Right atrium auricular region (tissue), 2 donors: ENCODE measurements at places on chromosomes 16 and 17.

DNA sequence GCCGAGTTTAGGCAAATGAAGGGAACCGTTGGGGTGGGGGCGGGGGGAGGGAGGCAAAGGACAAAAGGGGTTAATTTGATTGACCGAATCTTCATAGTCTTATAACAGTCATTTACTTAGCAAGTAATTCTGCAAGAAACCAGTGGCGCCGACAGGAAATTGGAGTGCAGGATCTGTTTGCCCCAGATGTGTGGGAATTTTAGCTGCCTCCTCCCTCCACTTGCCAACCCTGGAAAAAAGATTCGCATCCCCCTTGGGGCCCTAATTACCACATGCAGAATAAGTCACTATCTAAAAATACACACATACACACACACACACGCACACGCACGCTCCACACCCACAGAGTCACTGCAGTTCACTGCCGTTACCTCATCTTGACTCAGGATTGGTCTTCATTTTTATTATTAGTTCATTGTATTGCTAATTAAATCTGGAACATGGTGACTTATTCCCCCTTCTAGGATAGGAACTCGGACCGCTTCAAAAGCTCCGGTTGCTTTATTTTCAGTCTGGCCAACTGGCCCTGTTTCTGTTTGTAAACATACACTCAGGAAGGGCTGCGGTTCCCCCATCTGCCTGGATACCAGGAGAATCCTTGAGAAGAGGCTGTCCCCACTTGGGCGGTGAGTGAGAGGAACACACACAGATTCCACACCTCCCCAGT lies 241.6 kb upstream of the SALL1 start:
- no peaks in the 10 kb centered on the region for H3K36me3 ChIP-seq
- DNase-seq = no peak
- no peaks in the 10 kb centered on the region for H3K4me1 ChIP-seq
- H3K27ac ChIP-seq = no peak overlapping the region
- no peak overlapping the region for H3K4me3 ChIP-seq
- no peaks in the 10 kb centered on the region for H3K27me3 ChIP-seq

- no peaks in the 10 kb centered on the region for H3K36me3 ChIP-seq
- H3K27ac ChIP-seq = no peak overlapping the region
- H3K4me1 ChIP-seq = no peaks in the 10 kb centered on the region
- no peak overlapping the region for H3K4me3 ChIP-seq
- DNase-seq = no peak
Observed at GRCh38 chr16:71303938-71304337, 14.7 kb upstream of the CMTR2 start.

DNA sequence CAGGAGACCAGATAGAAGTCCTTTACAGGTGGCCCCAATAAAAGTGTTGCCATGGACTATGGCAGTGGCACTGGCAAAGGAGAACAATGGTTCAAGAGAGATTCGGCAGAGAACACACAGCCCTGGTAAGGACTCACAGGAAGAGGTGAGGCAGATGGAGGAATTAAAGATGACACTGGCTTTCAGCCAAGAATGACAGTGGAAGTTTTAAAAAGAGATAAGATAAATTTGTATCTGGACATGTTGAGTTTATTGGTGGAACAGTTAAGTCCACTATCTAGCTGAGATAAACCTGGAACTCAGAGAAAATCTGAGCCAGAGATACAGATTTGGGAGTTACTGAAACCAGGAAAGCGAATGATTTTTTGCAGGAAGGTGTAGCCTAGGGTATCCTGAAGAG lies 20.1 kb downstream of the CMC2 start:
- no peak overlapping the region for H3K27ac ChIP-seq
- no peaks in the 10 kb centered on the region for H3K4me1 ChIP-seq
- no peaks in the 10 kb centered on the region for H3K27me3 ChIP-seq
- no peak overlapping the region for H3K4me3 ChIP-seq
- H3K36me3 ChIP-seq = no peaks in the 10 kb centered on the region

DNA sequence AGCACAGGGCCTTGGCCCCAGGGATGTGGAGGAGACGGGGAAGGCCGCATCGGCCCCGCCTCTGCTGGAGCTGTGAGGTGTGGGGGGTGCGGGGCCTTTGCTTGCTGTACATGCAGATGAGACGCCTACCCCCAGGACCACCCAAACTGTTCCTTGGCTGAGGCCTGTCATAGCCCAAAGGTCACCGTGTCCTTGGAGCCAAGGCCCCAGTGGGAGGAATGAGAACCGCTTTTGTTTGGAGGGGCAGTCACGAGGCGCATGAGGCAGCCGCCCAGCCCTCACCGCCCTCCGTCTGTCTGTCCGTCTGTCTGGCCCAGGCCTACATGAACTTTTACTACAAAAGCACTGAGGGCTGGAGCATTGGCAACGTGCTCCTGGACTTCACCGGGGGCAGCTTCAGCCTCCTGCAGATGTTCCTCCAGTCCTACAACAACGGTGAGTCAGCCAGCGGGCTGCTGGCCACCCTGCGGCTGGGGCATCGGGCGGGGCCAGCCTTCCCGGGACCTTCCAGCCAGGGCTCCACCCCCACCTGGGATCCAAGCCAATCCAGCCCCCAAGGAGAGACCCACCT lies 8.8 kb downstream of the TAX1BP3 start:
- peak overlapping the region; percentile 80 for H3K27ac ChIP-seq
- DNase-seq = peak; percentile 86
- H3K4me3 ChIP-seq = no peak overlapping the region

DNA sequence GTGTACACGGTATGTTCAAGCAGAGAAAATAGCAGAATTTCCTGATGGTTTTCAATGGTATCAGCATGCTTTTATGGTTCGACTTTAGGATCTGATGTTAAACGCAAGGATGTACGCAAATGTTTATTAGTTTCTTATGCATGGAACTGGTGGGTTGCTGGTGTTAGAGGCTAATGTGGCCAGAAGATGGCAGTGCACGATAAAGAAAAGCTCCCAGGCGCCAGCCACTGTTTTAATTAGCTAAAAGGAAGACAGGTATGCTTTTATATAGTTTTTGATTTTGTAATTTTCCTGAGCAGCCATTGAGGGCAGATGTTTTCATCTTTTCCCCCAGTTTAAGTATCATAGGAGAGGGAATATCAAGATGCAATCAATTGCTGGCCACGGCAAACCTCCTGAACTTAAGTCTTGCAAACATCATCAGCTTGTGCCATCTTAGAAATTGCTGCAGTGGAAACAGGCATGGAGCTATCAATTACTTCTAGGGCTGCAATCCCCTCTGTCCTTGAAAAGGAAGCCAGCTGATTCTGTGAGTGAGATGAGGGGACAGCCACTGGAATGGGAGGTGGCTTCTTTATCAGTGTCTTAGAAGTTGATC lies 648.5 kb upstream of the RBFOX1 start:
- no peak overlapping the region for H3K4me3 ChIP-seq
- no peak for DNase-seq
- no peak overlapping the region for H3K27ac ChIP-seq

DNA sequence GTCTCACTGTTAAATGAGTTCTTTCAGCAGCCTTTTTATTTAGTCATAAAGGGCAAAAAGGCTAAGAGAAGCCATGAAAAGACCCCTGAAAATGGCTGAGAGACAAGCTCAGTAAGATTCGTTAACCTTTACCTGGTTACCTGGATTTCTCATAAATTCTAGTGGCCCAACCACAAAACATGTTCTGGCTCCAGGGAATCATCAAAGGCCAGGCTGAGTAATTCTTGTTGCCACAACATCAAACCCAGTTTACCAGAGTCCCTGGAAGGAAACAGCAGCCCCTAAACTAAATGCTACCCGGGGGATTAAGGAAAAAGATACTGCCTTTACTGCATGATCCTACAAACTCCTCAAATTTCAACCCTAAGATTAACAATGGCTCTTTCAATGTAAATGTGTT lies 15.8 kb downstream of the CYTH1 start:
- H3K27me3 ChIP-seq = no peaks in the 10 kb centered on the region
- no peak overlapping the region for H3K27ac ChIP-seq
- H3K4me3 ChIP-seq = no peak overlapping the region
- no peaks in the 10 kb centered on the region for H3K36me3 ChIP-seq
- DNase-seq = no peak

GRCh38 chr16:27324851-27325301 lies 11.1 kb downstream of the IL4R start:
- DNase-seq = no peak
- H3K36me3 ChIP-seq = no peaks in the 10 kb centered on the region
- H3K27me3 ChIP-seq = no peaks in the 10 kb centered on the region
- H3K4me3 ChIP-seq = no peak overlapping the region
- peak overlapping the region; percentile 91 for H3K27ac ChIP-seq
- H3K4me1 ChIP-seq = peaks cover 58% of the 10 kb centered on the region

DNA sequence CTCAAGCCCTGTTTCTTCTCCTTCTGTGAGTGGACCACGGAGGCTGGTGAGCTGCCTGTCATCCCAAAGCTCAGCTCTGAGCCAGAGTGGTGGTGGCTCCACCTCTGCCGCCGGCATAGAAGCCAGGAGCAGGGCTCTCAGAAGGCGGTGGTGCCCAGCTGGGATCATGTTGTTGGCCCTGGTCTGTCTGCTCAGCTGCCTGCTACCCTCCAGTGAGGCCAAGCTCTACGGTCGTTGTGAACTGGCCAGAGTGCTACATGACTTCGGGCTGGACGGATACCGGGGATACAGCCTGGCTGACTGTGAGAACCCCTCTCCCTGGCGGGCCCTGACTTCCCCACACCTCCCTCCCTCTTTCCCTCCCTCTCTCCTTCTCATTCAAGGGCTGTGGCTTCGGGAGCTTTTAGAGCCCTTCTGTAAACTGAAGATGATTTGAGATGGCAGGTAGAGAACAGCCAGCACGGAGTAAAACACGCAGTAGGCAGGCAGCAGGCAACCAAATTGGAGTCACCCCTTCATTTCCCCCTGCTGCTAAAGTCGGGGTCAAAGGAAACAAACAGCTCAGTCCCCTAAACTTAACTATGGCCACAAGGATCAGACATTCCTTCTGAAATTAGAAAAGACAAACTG lies 3.9 kb downstream of the SPACA3 start:
- H3K4me1 ChIP-seq = no peaks in the 10 kb centered on the region
- no peak overlapping the region for H3K4me3 ChIP-seq
- no peaks in the 10 kb centered on the region for H3K36me3 ChIP-seq
